Globus pallidus (tissue), 1 donor: ENCODE measurements at places on chromosomes 5 and 9.

DNA sequence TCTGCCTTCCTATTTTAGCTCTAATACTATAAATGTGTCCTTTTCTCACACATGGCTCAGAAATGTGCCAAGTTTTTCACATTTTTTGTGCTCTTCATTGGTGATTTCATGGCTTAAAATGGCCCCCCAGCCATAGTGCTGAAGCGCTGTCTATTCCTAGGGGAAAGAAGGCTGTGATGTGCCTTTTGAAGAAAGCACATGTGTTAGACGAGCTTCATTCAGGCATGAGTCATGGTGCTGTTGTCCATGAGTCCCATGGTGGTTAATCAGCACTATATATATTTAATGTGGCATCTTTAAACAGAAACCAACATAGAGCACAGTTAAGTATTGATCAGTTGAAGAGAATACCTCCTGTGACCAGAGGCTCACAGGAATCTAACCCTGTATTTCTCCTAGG lies 55.8 kb downstream of the PDE8B start:
- DNase-seq, result no peak

DNA sequence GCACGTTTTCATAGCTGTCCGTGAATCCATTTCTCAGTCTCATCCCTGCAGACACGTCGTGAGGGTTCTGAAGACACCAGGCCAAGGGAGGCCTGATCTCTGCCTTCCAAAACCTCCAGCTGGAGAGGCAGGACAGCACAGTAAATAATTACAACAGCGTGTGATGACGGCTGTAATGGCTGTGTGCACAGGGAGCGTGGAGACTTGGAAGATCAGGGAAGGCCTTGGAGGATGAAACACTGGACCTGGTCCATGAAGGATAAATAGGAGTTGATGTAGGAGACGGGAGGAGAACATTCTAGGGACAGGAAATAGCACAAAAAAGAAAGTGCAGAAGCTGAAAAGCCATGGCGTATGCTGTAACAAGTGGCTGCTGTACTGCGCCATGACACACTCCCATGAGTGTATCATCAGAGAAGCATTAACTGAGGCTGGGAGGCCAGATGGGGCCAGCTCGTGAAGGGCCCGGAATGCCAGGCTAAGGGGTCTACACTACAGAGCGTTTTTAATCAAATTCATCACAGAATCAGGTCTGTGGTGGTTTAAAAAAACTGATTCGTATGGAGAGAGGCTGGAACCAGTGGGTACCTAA lies 97.2 kb downstream of the CRB2 start:
- DNase-seq, result no peak

- no peak for DNase-seq
These were observed 169.3 kb downstream of the PAX5 start for GRCh38 chr9:36864491-36865410.

- no peak for DNase-seq
These were observed 34.5 kb upstream of the CSF1R start for GRCh38 chr5:150120617-150121447.

GRCh38 chr5:80503641-80504040 lies 15.7 kb downstream of the FAM151B start:
- DNase-seq, result no peak

GRCh38 chr9:136152543-136152866 lies 33.8 kb upstream of the TMEM250 start:
- DNase-seq, result no peak

DNA sequence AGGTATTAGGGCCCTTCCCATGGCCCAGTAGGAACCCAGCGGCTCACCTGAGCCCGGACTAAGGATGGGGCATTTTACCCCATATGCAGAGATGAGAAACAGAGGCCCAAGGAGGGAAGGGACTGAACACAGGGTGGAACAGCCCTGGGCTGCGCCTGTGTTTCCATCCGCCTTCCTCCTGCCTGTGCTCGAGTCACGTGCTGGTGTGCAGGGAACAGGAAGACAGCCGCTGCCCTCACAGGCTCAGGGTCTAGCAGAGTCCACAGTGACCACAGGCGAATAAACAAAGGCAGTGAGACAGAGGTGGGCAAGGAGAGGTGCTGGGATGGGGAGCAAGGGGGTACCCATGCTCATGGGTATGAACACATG lies 129.4 kb downstream of the C9orf50 start:
- DNase-seq, result no peak

GRCh38 chr9:88993327-88993726 lies 2.1 kb downstream of the S1PR3 start:
- DNase-seq, result no peak

- DNase-seq, result no peak
These were observed 8.7 kb downstream of the ASTN2 start for GRCh38 chr9:117405950-117406705.

- no peak for DNase-seq
These were observed 140.5 kb downstream of the IRX2 start for GRCh38 chr5:2610986-2611385.

- DNase-seq, result no peak
These were observed 176.4 kb downstream of the FGF18 start for GRCh38 chr5:171595801-171596231.

GRCh38 chr5:32217886-32218396 lies 43.8 kb upstream of the GOLPH3 start:
- DNase-seq, result peak; percentile 72

- no peak for DNase-seq
These were observed 190.1 kb upstream of the ZNF608 start for GRCh38 chr5:124936626-124936933.

DNA sequence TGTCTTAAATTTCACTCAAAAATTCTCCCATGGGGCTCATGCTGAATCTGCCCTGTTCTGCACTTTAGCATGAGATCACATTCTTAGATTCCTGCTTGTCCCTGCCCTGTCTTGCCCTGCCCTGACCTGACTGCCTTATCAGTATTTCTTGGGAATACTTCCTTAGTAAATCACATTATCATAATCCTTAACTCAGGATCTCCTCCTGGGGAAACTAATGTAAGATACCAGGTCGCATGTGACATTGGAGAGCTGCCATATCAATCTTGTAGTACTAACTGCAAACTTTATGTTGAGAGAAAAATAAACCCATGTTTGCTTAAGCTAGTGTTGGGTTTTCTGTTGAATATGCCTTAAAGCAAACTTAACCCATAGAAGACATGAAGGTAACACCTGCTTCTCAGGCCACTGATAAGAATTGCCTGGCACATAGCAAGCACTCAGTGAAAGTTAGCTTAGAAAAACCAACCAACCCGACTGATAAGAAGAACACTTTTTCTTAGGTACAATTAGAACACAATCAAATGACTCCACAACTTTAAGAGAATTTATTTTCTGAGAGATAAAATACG lies 53.3 kb downstream of the IL33 start:
- no peak for DNase-seq

DNA sequence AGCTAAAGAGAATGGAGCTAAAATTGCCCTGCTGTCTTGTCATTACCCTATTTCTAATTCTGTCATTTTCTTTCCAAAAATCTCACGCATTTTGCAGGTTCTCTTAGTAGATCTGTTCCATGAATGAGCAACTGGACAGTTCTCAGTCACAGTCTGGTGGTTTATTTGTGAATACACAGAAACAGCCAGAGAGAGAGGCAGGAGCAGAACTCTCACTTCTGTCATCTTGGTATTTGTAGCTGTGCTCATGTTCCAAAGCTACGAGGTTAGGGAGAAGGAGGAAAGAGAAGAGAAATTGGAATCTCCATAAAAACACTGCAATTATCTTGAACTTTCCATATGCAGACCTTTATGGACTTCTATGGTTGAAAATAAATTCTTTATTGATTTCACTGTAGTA lies 118.0 kb upstream of the OR13F1 start:
- no peak for DNase-seq

DNA sequence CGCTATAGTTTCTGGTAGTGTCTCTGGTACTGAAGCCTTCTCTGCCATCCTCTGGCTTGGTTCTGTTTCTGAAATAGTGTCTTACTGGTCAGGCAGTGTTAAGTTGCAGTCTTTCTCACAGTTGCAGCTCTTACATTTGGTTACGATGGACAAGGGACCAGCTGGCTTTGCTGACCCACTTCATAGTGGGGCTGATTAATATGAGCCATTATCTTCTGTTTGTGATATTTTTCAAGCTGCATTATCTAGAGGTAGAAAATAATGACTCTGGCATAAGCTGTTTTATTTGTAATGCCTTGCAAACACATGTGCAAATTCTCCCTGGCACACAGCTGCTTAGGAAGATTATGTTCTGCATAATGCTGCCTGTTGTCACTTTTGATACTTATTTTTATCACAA lies 199.1 kb downstream of the KDM4C start:
- DNase-seq, result no peak
